ENCODE measurements at places on chromosomes 5 and 9.

DNA sequence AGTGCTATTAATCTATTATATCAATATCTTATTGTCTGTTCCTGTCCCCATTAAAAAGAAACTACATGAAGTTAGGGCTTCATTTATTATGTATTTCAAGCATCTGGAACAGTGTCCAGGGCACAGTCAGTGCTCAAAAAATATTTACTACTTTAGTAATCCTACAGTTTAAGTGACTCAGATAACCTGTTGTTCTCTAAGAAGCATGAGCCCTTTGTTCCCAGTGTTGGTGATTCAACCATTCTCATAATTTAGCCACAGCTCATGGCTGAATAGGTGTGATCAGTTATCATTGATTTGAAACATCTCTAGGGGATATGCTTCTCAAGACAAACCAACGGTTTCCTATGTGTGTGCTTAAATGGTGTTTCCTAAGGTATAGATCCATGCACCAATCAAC is 292.7 kb downstream of the TMEM167A start:
- DNase-seq: no peak

GRCh38 chr9:75636427-75637045 is 253.9 kb upstream of the PCSK5 start:
- no peak for DNase-seq

GRCh38 chr5:133287500-133287899 is 235.7 kb downstream of the HSPA4 start:
- peak; percentile 57 for DNase-seq

DNA sequence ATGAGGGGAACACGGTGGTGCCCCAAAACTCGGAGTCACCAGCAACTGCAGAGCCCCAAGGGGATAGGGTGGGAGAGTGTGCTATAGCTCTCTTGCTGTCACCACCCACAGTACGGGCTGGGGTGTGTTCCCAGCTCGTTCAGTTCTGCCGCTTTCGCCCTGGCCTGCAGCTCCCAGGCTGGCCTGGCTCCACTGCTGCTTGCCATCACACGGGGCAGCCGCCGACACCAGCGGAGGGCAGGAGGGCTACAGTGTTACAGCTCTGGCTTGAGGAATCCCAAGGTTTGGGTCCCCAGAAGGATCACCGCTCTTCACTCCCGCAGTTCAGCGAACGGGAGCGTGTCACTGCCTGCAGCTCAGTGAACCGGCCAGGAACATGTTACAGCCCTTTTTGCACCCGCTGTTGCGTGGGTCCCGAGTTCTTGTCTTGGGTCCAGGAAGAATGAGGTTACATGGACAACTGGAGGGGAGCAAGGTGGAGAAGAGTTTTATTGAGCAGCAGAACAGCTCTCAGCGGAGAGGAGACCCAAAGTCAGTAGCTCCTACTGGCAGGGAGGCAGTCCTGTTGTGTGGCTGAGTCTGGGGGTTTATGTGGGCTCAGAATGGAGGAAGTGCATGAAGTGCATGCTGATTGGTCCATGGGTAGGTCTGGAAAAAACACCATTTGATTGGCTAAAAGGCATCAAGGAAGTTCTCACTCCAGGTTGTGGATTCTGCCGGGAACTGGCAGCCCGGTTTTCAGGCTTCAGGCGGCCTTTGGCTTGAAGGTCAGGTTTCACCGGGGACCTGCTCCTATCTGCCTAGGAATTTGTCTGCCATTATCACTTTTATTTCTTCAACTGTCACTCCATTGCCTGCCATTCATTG is 113.4 kb downstream of the EHMT1 start:
- no peak for DNase-seq

DNA sequence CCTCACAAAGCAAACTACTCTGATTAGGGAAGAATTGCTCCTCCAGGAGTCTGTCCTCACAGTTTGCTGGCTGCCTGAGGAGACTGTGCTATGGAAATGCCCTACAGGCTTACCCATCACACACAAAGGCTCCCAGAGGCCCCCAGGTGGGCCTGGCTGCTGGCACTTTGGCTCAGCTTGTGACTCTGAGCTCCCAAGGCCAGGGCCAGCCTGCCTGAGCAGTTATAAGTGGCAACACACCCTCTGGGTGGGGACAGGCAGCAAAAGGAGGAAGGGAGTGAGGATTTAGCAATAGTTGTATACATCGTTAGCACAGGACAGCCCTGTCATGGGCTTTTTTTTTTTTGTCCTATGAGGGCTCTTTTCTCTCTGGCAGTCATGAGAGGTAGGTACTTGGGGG is 103.5 kb downstream of the DAPK1 start:
- peak; percentile 27 for DNase-seq

DNA sequence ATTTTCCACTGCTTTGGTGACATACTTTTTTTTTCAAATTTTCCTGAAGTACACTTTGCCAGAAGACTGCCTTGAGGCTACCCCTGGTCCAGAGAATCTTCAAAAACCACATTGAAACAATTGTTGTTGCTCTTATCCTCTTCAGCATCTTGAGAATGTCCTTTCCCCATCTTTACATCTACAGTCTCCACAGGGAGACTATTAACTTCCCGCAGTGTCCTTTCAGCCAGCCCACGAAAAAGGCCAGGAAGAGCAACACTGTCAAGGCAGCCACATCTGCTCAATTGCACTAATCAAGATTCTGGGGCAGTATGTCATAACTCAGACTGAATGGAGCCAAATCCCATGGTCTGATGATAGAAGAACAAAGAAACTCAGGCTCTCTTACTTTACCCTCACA is 148.3 kb downstream of the ENC1 start:
- no peak for DNase-seq

- no peak for DNase-seq
These were observed 178.8 kb downstream of the TMEM161B start for GRCh38 chr5:88089719-88090390.

DNA sequence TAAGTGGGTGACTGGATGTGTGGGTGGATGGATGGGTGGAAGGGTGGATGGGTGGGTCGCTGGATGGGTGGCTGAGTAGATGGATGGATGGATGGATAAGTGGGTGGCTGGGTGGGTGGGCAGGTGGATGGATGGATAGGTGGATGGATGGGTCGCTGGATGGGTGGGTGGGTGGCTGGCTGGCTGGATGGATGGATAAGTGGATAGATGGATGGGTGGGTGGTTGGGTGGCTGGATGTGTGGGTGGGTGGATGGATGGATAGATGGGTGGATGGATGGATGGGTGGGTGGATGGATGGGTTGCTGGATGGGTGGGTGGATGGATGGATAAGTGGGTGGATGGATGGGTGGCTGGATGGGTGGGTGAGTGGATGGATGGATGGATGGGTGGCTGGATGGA is 27.3 kb upstream of the CEP72 start:
- DNase-seq: no peak

- no peak for DNase-seq
These were observed 2.4 kb upstream of the ZSWIM6 start for GRCh38 chr5:61329550-61330128.

- no peak for DNase-seq
These were observed 113.8 kb downstream of the TMEM161B start for GRCh38 chr5:88154891-88155290.

DNA sequence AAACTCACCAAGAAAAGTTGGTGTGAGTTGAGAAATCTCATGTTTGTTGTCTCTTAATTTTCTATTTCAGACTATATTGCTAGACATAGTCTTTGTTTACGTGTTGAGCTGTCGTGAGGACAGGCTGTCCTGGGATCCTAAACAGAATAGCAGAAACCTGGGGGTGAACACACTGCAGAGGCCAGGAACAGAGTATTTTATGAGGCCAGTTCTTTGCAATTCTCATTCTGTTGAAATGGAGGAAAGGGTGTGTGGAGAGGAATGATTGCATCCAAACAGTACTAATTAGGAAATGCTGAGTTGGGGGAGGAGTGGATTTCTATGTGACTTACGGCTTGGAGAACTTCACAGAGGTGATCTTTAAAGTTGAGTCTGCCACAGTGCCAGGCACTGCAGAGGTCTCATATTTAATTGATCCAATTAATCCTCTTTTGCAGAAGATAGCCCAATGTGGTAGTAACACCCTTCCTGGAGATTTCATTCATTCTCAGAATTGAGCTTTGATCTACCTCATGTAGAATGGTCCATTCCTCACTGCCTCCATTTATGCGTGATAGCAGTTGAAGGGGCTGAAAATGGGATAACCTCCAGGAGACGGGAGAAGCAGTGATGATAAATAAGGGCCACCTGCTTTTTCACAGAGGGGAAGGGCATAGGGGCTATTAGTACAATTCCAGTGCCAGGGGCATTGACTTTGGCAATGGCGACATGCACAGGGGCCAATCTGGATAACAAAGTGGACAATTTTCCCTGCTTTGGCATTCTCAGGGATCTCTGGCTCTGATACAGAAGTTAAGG is 84.7 kb upstream of the TNFAIP8 start:
- peak; percentile 38 for DNase-seq

DNA sequence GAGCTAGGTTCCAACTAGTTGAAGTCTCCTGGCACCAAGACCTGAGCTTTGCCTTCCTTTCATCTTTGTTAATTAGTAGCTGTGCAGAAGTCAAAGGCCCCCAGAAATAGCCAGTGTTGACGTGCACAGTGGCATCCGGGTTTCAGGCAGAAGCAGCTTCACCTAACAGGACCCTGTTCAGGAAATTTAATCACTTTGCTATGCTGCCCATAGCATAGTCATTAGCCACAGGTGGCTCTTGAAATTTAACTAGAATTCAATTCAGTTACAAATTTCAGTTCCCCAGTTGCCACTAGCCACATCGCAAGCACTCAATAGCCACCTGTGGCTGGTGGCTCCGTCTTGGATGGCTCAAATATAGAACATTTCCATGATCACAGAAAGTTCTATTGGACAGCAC is 179.1 kb downstream of the GOLPH3 start:
- no peak for DNase-seq

DNA sequence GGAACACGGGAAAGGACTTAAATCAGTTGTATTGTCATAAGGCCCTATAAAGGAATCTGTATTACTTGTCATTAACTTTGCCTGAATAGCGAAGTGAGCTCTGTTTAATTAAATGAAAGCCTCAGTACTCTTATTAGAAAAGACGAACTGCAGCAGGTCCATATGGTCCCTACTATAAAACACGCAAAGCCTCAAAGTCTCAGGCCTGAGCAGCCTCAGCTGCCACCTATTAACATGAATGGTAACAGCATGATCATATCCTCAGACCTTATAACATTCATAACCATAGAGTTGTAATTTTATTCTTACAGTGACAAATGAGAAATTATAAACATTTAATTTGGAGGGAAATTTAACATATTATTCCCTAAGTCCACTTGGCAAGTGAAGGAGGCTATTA is 1113.7 kb upstream of the WWC1 start:
- no peak for DNase-seq

GRCh38 chr9:90060256-90060655 is 455.4 kb downstream of the GADD45G start:
- DNase-seq: no peak

GRCh38 chr5:168291964-168292785 is 730 bp downstream of the WWC1 start:
- peak; percentile 42 for DNase-seq

DNA sequence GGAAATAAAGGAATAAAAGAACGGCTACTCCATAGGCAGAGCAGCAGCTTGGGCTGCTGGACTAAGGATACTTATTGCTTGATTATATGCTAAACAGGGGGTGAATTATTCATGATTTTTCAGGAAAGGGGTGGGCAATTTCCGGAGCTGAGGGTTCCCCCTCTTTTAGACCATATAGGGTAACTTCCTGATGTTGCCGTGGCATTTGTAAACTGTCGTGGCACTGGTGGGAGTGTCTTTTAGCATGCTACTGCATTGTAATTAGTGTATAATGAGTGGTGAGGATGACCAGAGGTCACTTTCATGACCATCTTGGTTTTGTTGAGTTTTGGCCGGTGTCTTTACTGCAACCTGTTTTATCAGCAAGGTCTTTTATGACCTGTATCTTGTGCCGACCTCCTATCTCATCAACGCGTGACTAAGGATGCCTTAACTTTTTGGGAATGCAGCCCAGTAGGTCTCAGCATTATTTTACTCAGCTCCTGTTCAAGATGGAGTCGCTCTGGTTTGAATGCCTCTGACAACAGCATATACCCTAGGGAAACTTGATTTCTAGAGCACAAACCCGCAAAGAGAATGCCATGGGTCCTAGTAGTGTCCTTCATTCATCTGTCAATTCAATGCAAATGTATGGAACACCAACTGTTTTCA is 47.8 kb upstream of the PWWP2A start:
- DNase-seq: no peak

- DNase-seq: no peak
These were observed 53.5 kb downstream of the RNF38 start for GRCh38 chr9:36346569-36346968.

GRCh38 chr9:36721846-36722588 is 149.3 kb downstream of the MELK start:
- DNase-seq: peak; percentile 14

DNA sequence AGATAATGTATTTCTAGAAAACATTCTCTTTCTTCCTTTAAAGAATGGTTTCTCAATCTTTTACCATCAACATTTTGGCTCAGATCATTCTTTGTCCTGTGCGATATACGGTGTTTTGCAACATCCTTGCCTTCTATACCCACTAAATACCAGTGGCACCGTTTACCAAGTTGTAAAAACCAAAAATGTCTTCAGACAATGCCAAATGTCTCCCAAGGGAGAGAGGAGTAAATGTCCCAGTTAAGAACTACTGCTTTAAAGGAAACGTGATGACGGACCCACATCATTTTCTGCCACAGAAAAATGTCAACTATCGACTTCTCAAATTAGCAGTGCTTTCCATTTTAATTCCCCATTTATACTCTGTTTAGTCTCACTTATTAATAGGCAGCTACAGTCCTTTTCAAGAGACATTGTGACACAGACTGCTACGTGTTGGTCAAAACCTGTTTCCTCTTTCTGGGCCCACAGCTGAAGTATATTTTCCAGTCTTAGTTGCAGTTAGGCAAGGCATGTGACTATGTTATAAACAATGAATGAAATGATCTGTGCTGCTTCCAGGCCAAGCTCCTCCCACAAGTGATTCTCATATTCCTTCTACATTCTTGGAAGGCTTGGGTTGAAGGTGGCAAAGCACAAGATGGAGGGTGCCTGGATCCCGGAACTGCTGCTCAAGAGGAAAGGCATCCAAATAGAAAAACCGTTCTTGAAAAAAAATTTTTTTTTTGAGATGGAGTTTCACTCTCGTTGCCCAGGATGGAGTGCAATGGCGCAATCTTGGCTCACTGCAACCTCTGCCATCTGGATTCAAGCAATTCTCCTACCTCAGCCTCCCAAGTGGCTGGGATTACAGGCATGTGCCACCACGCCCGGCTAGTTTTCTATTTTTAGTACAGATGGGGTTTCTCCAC is 8.8 kb downstream of the PRXL2C start:
- no peak for DNase-seq

GRCh38 chr5:179115845-179116524 is 55.8 kb downstream of the ZNF354C start:
- DNase-seq: no peak

DNA sequence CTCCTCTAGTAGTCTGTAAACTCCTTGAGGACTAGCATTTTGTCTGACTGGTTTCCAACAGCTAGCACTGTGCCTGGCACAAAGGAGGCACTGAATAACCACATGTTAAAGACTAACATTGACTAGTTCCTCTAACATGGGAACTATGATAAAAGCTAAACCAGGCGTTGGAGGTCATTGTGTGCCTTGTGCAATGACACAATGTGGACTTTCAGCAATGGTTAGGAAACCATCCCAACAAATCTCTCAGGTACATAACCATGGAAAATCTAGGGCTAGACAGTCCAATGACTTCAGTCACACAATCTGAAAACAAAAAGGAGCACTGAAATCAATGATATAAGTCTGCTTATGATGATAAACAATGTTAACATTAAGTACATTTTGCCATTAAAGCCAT is 200.6 kb downstream of the DCP2 start:
- no peak for DNase-seq

- DNase-seq: no peak
These were observed 34.0 kb downstream of the CCNJL start for GRCh38 chr5:160278343-160278742.

Measured in body of pancreas (tissue), 4 donors.